ENCODE measurements at places on chromosomes 6 and 20. TPM values are rescaled to one million over a fixed set of nuclear protein-coding genes. Genes with fewer than 3 reads are reported as not detected.

DNA sequence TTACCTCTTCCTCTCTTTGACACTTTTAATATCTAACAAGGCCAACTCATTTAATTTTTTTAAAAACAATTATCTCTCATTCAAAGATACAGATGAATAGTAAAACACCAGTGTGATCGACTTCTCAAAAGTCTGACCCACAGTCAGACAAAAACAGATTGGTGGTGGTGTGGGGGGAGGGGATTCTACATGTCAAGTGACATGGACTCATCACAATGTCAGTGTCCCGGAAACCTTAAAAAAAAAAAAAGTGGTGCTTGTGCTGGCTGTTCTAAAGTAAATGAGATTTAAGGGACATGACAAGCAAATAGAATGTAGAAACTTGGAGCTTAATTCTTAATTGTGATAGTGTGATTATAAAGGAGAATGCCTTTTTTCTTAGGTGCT lies 16.3 kb upstream of the RFPL4B start:
- no peak for DNase-seq

- DNase-seq, result peak; percentile 68
These were observed 5.1 kb downstream of the SOX12 start for GRCh38 chr20:330233-331149.

The HSPA1L gene
- total RNA-seq, result 1.9 TPM

DNA sequence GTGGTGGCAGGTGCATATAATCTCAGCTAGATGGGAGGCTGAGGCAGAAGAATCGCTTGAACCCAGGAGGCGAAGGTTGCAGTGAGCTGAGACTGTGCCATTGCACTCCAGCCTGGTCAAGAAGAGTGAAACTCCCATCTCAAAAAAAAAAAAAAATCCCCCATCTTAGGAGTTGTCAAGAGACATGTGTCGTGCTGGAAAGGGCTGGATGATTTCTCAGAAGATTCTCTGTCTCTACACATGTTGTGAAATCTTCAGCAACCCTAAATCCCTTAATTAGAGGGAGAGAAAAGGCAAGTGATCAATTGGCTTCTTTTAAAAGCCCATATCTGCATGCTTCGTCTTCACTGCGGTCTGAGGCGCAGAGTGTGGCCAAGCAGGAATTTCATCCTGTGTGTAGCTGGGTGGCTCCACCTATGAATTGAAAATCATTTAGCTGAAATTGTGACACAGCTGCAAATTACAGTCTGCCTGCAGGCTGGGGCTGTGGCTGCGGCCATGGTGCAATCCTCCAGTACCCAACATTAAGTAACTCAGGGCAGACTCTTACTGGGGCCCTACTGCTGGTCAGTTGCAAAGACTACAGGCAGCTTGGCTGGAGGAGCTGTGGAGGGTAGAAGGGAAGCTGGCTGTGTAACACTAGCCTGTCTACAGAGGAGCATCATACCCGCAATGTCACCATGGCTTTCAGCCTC lies 3.2 kb upstream of the TGM3 start:
- no peak for DNase-seq

GRCh38 chr20:41176711-41177552 lies 39.6 kb downstream of the PLCG1 start:
- DNase-seq, result peak; percentile 7

DNA sequence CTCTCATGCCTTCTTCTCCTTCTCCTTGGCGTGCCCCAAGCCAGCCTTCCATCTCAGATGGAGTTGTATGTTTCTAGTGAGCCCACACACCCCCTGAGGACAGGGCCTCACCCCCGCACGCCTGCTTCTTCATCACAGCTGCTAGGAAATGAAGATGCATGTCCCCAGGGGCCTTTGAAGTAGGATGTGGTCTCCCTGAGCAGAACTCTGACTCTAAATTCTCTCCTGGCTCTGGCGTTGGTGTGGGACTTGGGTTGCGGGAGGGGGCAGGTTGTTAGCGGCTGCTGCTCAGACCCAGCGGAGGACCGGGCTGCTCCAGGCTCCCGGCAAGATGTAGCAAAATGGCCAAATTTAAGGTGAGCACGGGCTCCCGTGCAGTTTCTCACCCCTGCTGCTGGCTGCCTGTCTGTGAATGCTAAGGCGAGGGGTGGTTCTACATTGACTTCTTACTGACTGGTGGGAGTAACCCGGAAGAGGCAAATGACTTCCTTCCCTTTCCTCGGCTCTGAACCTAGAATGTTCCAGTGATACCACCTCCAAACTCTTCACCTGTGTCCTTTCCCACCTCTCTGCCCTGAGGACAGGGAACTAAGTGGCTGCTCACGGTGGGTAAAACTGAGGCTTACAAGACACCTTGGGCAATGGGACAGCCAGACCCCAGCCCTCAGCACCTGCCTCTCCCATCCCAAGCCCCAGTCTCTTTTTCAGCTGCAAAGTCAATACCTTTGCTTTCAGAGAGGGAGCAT lies 8.8 kb downstream of the SYNJ2 start:
- DNase-seq, result no peak

GRCh38 chr6:74597840-74598239 lies 608.0 kb downstream of the COL12A1 start:
- DNase-seq, result no peak

The PPIL6 gene
- 0.61 TPM for total RNA-seq

The GPLD1 gene
- 8.4 TPM for total RNA-seq

The KIF6 gene
- total RNA-seq, result 0.53 TPM

DNA sequence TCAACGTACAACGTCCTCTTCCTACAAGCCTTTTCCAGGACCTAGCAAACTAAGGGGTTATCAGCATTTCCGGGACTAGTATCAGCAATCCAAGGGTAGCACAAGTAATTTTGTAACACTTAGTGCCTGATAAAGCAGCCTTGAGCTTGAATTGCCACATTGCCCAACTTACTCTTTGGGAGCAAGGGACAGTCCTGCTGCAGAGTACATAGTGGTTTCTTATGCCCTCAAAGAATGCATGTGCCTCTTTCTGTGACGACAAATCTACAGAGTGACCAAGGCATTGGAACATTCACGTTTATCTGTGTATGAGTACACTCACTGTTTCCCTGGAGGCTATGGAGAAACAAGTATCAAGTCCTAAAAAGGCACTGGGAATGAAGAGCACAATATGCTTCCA lies 3.2 kb upstream of the ID4 start:
- no peak for DNase-seq

DNA sequence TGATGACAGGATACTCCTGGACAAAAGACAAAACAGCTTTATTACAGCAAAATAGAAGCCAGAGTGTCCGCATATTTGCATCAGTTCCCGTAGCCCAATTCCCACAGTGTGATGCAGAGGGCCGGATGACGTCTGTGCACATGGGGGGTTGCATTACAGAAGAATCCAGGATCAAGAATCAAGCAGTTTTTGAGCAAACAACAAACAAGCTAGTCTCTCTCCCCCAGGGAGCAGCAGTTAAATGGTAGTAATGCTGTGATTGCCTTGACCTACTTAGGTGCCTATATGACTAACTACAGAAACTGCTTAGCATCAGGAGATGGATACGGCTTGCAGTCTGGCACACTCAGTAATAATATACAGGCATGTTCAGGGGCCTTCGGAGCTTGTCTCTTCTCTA lies 3.2 kb upstream of the SDHAF4 start:
- no peak for DNase-seq

The RALGAPA2 gene
- total RNA-seq, result 18.2 TPM

The OR2J3 gene
- total RNA-seq, result 0.30 TPM

GRCh38 chr6:56936466-56936865 lies 18.4 kb upstream of the BEND6 start:
- no peak for DNase-seq

DNA sequence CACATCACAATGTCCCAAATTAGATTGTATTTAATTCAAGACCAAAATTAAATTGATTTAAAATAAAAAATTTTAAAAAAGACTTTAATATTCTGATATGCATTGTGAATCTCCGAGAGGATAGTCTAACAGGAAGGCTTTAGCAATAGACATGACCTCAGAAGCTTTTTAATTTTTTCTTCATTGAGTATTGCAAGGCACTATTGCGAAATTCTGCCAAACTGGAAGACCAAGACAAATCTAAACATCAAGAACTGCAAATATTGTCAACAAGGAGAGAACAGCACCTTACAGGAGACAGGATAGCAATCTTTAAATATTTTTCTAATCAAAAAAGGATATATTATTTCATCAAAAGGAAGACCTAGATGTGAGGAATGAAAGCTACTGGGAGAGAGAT lies 56.9 kb downstream of the BMP5 start:
- no peak for DNase-seq

DNA sequence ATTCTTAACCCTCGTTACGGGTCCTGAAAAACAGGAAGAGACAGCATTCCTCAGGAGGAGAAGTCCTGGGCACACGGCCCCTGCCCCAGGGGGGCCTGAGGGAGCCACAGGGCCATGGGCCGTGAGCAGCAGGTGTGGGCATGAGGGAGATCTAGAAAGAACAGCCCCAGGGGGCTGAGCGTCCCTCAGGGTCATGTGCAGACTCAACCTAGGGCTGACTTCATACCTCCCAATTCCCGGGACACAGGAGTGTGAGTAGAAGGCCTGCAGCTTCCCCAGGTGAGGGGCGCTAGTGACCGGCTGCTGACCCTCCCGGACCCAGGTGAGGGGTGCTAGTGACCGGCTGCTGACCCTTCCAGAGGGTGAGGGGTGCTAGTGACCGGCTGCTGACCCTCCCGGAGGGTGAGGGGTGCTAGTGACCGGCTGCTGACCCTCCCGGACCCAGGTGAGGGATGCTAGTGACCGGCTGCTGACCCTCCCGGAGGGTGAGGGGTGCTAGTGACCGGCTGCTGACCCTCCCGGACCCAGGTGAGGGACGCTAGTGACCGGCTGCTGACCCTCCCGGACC lies 35.1 kb downstream of the FRMD1 start:
- DNase-seq, result no peak

GRCh38 chr20:58627212-58628072 lies 23.6 kb upstream of the STX16 start:
- DNase-seq, result no peak

DNA sequence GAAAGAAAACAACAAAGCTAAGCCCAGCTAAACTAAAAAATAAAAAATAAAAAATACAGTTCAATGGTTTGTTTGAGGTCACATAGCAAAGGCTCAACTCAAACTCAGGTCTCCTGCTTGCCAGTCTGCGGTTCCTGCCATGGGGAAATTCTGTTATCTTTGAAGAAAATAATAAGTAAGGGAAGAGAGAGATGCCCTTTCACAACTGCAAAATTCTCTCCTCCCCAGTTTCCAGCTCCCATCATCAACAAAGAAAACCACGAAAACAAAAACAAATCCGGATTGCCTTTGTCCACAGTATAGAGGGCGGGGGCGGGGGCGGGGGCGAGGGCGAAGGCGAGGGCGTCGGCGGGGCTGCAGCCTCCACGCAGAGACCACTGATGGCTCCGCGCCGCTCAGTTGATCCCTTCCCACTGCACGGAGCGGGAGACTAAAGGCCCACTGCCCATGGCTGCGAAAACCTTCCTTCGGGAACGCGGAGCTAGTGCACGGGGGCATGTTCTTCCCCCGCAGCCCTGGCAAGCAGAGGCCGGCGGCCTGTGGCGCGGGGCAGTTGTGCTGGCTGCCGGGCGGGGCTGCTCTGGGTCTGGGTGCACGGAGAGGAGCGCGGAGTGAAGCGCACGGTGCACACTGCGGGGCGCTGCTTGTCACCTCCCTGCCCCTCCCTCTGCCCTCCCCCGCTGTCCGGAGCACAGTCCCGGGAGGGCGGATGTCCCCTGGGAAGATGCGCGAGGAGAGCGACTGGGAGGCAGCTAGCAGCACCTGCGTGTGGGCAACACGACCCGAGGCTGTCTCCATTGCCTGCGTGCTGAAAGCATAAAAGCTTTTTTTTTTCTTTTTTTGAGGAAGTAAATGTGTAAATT lies 54.1 kb upstream of the TPD52L1 start:
- DNase-seq, result peak; percentile 66

The LY6G6D gene
- not detected for total RNA-seq

DNA sequence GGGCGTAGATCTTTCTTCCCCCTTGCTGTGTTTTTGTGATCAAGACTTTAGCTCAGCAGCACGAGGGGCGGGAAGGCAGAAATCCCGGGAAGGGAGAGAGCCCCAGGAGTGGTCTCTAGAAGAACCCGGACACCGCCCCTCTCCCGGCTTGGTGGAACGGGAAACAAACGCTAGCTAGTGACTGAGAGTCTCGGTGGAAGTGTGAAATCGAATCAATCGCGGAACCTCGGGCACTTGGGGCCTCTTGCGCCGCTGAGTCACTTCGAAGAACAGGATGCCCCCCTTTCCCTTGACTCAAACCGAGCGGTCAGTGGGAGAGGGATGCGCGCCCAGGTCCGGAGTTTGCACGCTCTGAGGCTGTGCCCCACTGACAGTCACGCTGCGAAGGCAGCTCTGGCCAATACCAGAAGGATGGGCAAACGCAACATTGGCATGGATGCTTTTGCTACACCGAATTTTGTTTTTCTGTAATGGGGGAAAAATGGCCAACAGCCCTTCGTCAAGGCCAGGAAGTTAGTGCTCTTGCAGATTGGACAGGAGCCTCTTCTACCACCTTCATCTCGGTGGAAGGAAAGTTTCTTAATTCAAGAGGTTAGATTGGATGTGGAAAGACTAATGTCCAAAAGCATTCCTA lies 1.6 kb upstream of the OLIG3 start:
- peak; percentile 66 for DNase-seq

The NHSL1 gene
- 23.1 TPM for total RNA-seq

The PRDM13 gene
- 0.14 TPM for total RNA-seq

The FOXC1 gene
- 10.7 TPM for total RNA-seq

The BHLHE23 gene
- 0.66 TPM for total RNA-seq

DNA sequence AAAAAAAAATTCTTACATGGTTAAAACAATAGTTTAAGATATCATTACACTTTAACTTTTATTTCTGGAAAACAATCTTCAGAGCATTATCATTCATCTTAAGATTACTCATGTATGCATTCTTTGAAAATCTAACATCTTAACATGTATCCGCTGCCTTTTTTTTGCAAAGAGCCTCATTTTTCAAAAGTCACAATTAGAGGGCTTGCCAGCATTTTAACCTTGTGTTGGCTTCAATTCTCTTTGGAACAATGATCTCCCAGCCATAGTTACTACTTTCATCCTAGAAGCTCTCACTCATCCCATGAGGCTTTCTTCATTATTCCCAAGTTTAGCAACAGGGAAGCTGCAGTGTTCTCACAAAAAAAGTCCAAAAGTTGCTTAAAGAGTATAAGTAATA lies 330.8 kb downstream of the BCKDHB start:
- no peak for DNase-seq

GRCh38 chr20:63707558-63708300 lies at the start of the genes ARFRP1 and ZGPAT:
Gene ARFRP1 (minus strand): TSS chr20:63707976. CDS start chr20:63707091, 885 bp downstream.
Gene ZGPAT (plus strand): TSS chr20:63708039. CDS start chr20:63708581, 542 bp downstream.
- DNase-seq, result peak; percentile 84

DNA sequence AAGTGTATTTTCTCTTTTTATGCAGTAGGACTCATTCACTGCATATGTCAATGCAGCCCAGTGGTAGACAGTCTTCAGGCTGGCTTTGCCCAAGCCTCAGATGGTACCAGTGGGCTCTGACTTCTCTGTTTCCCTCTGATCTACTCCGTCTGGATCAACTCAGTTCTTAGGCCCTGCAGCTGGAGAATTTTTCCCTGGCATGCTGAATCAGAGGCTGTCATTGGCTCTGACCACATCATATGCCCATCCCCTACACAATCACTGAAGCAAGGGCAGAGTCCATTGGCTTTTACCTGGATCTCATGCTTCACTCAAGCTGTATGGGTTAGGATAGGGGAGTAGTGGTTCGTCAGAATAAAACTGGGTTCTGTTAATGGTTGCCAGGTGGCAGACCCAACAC lies 57.8 kb downstream of the KIZ start:
- DNase-seq, result no peak
